Osteocyte (in vitro differentiated cells): ENCODE measurements at places on chromosomes 7 and 10. TPM values are rescaled to one million over a fixed set of nuclear protein-coding genes. Genes with fewer than 3 reads are reported as not detected.

Gene PILRA
- total RNA-seq, result 1.8 and 2.5 TPM in 2 replicates

Gene GLI3
- 57.0 and 57.9 TPM in 2 replicates for total RNA-seq

Gene ZNF277
- total RNA-seq, result 28.1 and 32.0 TPM in 2 replicates

Gene ACHE
- total RNA-seq, result 1.5 and 2.2 TPM in 2 replicates

Gene EIF5AL1
- 0.10 TPM in 1 of 2 replicates, not detected in the other for total RNA-seq

Gene MAP3K8
- total RNA-seq, result 11.5 and 13.7 TPM in 2 replicates

Gene COL26A1
- total RNA-seq, result 124 and 128 TPM in 2 replicates

Gene ARMC3
- not detected in 2 replicates for total RNA-seq

Gene GPC2
- total RNA-seq, result 8.1 and 12.6 TPM in 2 replicates

DNA sequence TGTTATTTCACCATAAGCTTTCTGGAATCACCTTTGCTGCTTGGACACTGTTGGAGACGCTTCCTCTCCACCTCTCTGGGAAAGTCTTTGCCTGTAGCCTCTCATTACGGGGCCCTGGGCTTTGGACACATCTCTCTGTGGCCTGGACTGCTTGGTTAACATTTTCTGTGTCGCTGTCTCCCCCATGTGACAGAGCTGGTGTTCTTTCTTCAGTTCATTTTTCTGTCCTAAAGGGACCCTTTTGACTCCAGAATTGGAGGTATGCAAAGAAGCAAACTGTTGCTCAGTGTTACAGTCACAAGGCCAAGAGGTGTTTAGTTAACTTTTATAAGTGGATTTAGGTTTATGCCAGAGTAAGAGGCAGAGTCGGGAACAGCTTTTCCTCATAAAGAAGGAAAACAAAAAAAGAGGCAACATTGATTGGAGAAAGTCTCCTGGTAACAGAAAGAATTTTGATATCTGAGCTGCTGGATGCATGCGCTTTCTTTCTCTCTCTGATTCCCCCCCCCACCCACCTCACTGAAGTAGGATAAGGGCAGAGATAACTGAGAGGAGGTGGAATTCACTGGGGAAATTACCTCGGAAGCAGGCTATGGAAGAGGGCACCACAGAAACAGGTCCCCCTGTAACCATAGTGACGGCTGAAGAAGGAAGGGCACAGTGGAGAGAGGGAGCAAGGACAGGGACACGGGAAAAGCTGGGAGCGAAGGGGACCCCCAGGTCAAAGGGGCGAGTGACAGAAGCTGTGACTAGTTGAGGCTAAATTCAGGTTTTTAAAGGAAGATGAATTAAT, 57.8 kb downstream of the LGI1 start:
- H3K36me3 ChIP-seq, result no peaks in the 10 kb centered on the region
- H3K27ac ChIP-seq, result peak overlapping the region; percentile 65
- H3K4me1 ChIP-seq, result peaks cover 34% of the 10 kb centered on the region
- DNase-seq, result no peak

GRCh38 chr7:156174428-156174827, 362.2 kb upstream of the SHH start:
- H3K4me3 ChIP-seq, result no peak overlapping the region
- peak; percentile 78 for DNase-seq
- no peaks in the 10 kb centered on the region for H3K27me3 ChIP-seq
- H3K36me3 ChIP-seq, result no peaks in the 10 kb centered on the region
- no peak overlapping the region for H3K27ac ChIP-seq

- no peaks in the 10 kb centered on the region for H3K36me3 ChIP-seq
- no peak overlapping the region for H3K27ac ChIP-seq
- peaks cover 75% of the 10 kb centered on the region for H3K27me3 ChIP-seq
- H3K4me1 ChIP-seq, result peaks cover 36% of the 10 kb centered on the region
- peak overlapping the region; percentile 58 for H3K4me3 ChIP-seq
Observed at GRCh38 chr10:8049865-8050555, 4.5 kb upstream of the GATA3 start.

DNA sequence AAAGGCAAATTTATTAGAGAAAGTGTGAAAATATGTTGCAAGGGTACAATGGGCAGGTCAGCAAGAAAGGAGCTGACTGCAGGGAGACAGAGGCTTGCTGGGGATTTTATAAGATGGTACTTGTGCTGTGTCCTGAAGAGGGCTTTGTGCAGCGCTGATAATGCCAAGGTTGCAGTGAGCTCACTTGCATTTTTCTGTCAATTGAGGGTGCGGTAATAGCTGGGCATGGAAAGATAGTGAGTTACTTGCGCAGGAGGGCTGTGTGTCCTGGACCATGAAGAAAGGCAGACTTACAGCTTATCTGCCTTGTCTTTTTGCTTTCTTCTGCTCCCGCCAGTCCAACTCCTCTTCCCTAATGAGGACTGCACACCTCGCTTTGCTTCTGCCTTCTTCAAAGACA, 12.5 kb downstream of the CDC123 start:
- peaks cover 48% of the 10 kb centered on the region for H3K36me3 ChIP-seq
- H3K27ac ChIP-seq, result no peak overlapping the region
- no peaks in the 10 kb centered on the region for H3K4me1 ChIP-seq

- H3K27ac ChIP-seq, result peak overlapping the region; percentile 92
- no peak for DNase-seq
- H3K36me3 ChIP-seq, result peaks cover 7% of the 10 kb centered on the region
- peaks cover 40% of the 10 kb centered on the region for H3K4me1 ChIP-seq
- no peaks in the 10 kb centered on the region for H3K27me3 ChIP-seq
Observed at GRCh38 chr7:77799078-77799964, 748 bp downstream of the PHTF2 start.

DNA sequence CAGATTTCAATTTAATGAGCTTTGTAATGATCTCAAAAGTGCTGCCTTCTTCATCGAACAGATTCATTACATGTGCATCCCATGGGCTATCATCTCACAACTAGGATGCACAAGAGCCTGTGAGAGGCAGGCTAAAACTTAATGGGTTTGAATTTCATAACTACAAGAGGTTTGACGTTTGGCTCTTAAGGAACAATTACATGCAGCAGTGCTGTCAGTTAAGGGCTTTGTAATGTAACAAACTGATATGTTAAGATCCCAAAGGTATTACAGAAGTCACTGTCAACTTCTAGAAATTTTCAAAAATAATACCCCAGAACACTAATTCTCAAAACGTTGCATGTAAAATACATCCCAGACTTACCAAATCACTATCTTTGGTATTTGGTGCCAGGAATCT, 33.2 kb downstream of the KIF20B start:
- H3K4me1 ChIP-seq, result peaks cover 2% of the 10 kb centered on the region
- no peak overlapping the region for H3K4me3 ChIP-seq
- H3K27me3 ChIP-seq, result no peaks in the 10 kb centered on the region
- no peak for DNase-seq

- no peak overlapping the region for H3K27ac ChIP-seq
- no peak for DNase-seq
- H3K4me1 ChIP-seq, result no peaks in the 10 kb centered on the region
Observed at GRCh38 chr7:8783229-8783628, 349.8 kb downstream of the NXPH1 start.

DNA sequence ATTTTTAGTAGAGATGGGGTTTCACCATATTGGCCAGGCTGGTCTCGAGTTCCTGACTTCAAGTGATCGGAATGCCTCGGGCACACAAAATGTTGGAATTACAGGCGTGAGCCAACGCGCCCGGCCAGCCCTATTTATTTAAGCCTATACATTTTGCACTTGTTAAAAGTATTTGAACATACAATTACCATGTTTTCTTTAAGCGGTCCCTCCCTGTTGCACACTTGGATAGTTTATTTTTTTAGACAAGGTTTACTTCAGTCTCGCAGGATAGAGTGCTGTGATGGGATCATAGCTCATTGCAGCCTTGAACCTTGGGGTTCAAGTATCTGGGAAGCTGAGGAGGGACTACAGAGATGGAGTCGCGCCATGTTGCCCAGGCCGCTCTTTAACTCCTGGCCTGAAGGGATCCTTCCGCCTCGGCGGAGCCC, 35.7 kb upstream of the SRRM3 start:
- H3K36me3 ChIP-seq, result no peaks in the 10 kb centered on the region
- H3K27me3 ChIP-seq, result no peaks in the 10 kb centered on the region
- peak overlapping the region; percentile 91 for H3K27ac ChIP-seq
- peak overlapping the region; percentile 79 for H3K4me3 ChIP-seq
- DNase-seq, result no peak

GRCh38 chr7:146709451-146710027, 592.9 kb downstream of the CNTNAP2 start:
- no peak for DNase-seq
- no peaks in the 10 kb centered on the region for H3K36me3 ChIP-seq
- no peaks in the 10 kb centered on the region for H3K27me3 ChIP-seq
- no peak overlapping the region for H3K27ac ChIP-seq
- H3K4me3 ChIP-seq, result no peak overlapping the region
- no peaks in the 10 kb centered on the region for H3K4me1 ChIP-seq

DNA sequence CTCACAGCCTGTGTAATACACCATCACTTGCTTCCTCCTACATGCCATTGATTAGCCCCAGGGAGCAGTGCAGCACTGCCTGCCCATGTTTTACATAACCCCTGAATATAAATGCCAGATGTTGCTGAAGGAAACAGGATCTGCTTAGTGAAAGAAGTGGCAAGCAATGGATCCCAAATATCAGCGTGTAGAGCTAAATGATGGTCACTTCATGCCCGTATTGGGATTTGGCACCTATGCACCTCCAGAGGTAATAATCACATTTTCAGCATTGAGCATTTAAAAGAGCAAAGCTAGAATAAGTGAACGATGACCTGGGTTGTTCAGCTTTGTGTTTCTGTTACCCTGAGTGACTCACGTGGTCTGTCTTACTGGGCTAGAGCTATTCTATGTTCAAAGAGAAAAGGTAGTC, at the start of gene AKR1C4:
Gene AKR1C4, plus strand, starts transcription at position 136 of the 412 bp plus-strand sequence. Its CDS starts 31 bp downstream, at position 167.
- no peak for DNase-seq
- no peak within 1 kb of the TSS for H3K27ac ChIP-seq
- H3K4me3 ChIP-seq, result no peak within 1 kb of the TSS
- H3K4me1 ChIP-seq, result no peaks in the 10 kb centered on the region

DNA sequence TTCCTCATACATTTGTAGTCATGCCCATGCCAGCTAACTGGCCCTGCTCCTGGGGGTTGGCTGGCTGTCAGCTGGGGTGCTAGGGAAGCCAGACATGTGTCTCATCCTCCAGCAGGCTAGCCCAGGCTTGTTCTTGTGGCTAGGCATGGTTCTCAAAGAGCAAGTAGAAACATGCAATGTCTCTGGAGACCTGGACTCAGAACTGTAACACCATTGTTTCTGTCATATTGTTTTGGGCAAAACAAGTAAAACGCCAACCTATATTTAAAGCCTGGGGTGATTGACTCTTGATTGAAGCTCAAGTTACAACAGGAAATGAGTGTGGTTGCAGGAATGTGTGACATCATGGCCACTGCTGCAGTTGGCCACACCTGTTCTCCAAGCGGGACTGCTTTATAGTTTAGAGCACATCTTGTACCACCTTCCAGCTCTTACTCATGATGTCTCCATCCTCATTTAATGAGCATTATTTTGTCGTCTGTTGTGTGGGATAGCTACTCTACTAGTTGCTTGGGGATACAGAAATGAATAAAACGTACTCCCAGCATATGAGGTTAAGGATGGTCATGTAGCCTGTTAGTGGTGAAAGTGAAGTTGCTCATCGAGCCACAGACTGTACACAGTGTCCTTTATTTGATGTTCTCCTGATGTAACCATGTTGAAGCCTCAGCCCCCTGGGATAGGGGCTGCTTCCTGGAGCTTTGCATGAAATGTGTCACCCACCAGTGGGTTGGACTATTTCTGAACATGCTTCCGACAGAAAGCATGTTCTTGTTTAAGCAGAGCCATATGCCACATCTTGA, 168.4 kb downstream of the SORCS3 start:
- no peaks in the 10 kb centered on the region for H3K36me3 ChIP-seq
- no peak overlapping the region for H3K27ac ChIP-seq
- DNase-seq, result no peak

GRCh38 chr10:125823663-125824251, 411 bp downstream of the BCCIP start:
- H3K27me3 ChIP-seq, result no peaks in the 10 kb centered on the region
- H3K4me3 ChIP-seq, result no peak overlapping the region
- H3K4me1 ChIP-seq, result peaks cover 13% of the 10 kb centered on the region

- no peak for DNase-seq
- H3K27me3 ChIP-seq, result peaks cover 37% of the 10 kb centered on the region
- H3K36me3 ChIP-seq, result no peaks in the 10 kb centered on the region
- no peak overlapping the region for H3K4me3 ChIP-seq
Observed at GRCh38 chr10:71309919-71310318, 9.1 kb upstream of the SLC29A3 start.

GRCh38 chr7:7857143-7857583, 111.4 kb upstream of the GLCCI1 start:
- H3K4me3 ChIP-seq, result no peak overlapping the region
- peaks cover 4% of the 10 kb centered on the region for H3K36me3 ChIP-seq
- no peak overlapping the region for H3K27ac ChIP-seq

- peaks cover 10% of the 10 kb centered on the region for H3K4me1 ChIP-seq
- peaks cover 4% of the 10 kb centered on the region for H3K36me3 ChIP-seq
- no peak overlapping the region for H3K27ac ChIP-seq
- no peaks in the 10 kb centered on the region for H3K27me3 ChIP-seq
Observed at GRCh38 chr7:102469351-102469971, 4.7 kb downstream of the LRWD1 start.

DNA sequence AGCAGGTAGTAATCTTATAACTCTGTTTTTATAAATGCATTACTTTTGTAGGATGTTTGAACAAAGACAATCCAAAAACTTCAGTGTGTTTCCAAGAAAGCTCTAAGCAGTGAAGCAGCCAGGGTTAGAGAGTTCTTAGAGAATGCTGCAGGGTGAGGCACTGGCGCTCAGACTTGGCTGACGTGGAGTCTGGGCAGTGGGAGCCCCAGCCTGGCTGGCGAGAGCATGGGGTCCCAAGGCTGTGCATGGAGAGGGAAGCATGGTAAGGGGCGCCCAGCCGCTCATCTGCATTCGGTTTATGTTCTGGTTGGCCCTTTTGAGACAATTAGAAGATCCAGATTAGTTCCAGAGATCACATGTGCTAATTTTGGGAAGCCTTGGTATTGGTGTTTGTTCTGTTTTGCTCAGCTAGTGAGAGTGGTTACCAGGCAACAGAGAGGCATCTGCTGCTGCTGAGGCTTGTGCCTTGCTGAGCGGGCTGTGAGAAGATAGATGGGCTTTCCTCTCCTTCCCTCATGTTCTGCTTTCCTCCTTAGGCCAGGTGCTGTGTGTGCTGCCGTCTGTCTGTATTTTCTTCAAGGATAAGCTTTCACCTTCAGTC, 10.3 kb downstream of the SUN1 start:
- H3K27me3 ChIP-seq, result no peaks in the 10 kb centered on the region
- no peak overlapping the region for H3K27ac ChIP-seq
- no peak overlapping the region for H3K4me3 ChIP-seq
- DNase-seq, result no peak
- H3K4me1 ChIP-seq, result peaks cover 2% of the 10 kb centered on the region

DNA sequence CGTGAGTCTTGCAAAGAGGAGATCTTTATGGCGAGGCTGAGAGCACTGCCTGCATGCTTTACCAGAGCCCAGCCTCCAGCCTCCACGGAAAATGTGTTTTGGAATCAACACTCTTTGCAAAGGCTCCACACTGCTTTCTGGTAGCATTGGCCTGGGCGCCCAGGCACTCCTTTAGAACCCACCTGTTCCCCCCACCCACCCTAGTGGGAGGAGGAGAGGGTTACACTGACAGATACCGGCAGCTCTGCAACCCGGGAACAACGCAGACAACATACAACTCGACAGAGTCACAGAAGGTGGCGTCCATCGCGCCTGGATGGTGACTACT, 5.5 kb upstream of the MNX1 start:
- no peaks in the 10 kb centered on the region for H3K36me3 ChIP-seq
- no peak overlapping the region for H3K27ac ChIP-seq
- peaks cover 86% of the 10 kb centered on the region for H3K27me3 ChIP-seq
- H3K4me1 ChIP-seq, result peaks cover 5% of the 10 kb centered on the region

GRCh38 chr7:128948312-128948973, 10.7 kb downstream of the IRF5 start:
- DNase-seq, result no peak
- peaks cover 9% of the 10 kb centered on the region for H3K27me3 ChIP-seq
- peaks cover 12% of the 10 kb centered on the region for H3K36me3 ChIP-seq
- H3K4me1 ChIP-seq, result no peaks in the 10 kb centered on the region
- no peak overlapping the region for H3K27ac ChIP-seq
- H3K4me3 ChIP-seq, result no peak overlapping the region
